Tibial nerve (tissue), 4 donors: ENCODE measurements at places on chromosomes 4 and X. TPM values are rescaled to one million over a fixed set of nuclear protein-coding genes. Genes with fewer than 3 reads are reported as not detected.

Gene CORIN
- total RNA-seq: 0.42 TPM

Gene ZDHHC15
- total RNA-seq: 4.4 TPM

Gene PCDH11X
- 1.5 TPM for total RNA-seq

DNA sequence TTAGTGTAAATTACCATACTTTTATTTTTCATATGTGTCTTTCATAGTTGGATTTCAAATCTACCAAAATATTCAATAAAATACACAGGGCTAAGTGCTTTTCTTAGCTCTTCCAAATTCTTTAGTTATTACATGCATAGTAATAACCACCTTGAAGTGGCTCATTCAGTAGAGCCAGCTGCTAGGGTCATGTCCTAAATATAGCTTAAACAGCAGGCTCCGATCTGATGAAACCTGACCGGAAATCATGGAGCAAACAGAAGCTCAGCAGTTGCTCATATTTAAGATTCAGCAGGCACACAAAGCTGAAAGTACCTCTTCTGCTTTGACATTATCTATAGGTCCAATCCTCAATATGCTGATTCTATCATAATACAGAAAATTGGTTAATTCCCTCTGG lies 1470.4 kb downstream of the ADGRL3 start:
- DNase-seq: no peak

DNA sequence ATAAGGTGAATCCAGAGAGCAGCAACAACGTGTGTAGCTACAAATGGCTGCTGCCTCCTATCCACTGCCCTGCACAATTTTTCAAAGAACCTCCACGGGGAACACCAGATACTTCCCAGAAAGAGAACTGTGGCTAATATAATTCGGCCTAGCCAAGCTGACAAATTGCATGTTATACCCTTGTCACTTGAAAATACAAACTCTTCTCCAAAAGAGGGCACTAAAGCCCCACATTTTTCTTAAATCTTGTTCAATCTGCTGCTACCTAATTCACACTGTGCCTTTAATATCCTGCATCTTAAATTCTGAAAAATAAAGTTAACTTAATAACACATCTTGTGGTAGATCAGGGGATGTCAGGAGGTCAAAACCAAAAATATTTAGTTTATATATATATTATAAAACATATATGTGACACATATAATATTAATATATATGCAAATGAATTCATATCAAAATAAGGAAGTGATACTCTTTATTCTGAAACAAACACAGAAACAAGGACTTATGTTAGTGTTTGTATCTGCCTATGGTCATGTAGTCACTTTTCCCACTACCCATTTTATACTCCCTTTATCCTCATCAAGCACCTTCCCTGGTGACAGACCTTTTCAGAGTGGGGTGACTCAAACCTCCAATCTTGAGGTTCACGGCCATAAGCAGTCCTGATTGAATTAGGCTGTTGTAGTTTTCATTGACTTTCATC lies 24.1 kb downstream of the CT45A1 start:
- DNase-seq: no peak
